Activated CD8-positive, alpha-beta T cell treated with anti-CD3 and anti-CD28 coated beads for 36 hours (primary cell): ENCODE measurements at places on chromosomes 2 and 18. TPM values are rescaled to one million over a fixed set of nuclear protein-coding genes. Genes with fewer than 3 reads are reported as not detected.

RUFY4 gene
- total RNA-seq, result 0.88 TPM

POTEJ gene
- not detected for total RNA-seq

PROKR1 gene
- not detected for total RNA-seq

HAT1 gene
- 75.2 TPM for total RNA-seq

NMUR1 gene
- not detected for total RNA-seq

RIOK3 gene
- 81.3 TPM for total RNA-seq

SCG2 gene
- not detected for total RNA-seq

SCYGR4 gene
- total RNA-seq, result not detected

TIGD1 gene
- total RNA-seq, result 8.3 TPM

LRRFIP1 gene
- total RNA-seq, result 264 TPM

DSG3 gene
- not detected for total RNA-seq

C18orf54 gene
- total RNA-seq, result 7.3 TPM

EVA1A gene
- 0.43 TPM for total RNA-seq

LRP2 gene
- total RNA-seq, result 2.2 TPM

TRIM43 gene
- not detected for total RNA-seq

DNAJC27 gene
- total RNA-seq, result 6.6 TPM

CNDP1 gene
- total RNA-seq, result not detected

ACTG2 gene
- 0.27 TPM for total RNA-seq

SIX3 gene
- total RNA-seq, result not detected

GCG gene
- total RNA-seq, result not detected
